ENCODE measurements at places on chromosomes 2 and 18. TPM values are rescaled to one million over a fixed set of nuclear protein-coding genes. Genes with fewer than 3 reads are reported as not detected.

Gene SERPINB12
- polyA plus RNA-seq: not detected

Gene GAREM2
- polyA plus RNA-seq: 1.7 TPM

Gene CCL20
- 8.6 TPM for polyA plus RNA-seq

Gene CD226
- polyA plus RNA-seq: 0.23 TPM

All from stomach (tissue), 19 donors.